Activated CD4-positive, alpha-beta memory T cell treated with anti-CD3 and anti-CD28 coated beads, Interleukin-2, amount 10 ng/mL, durations not matched to agents 7 days and 5 days (primary cell): ENCODE measurements at places on chromosomes 5 and 9.

DNA sequence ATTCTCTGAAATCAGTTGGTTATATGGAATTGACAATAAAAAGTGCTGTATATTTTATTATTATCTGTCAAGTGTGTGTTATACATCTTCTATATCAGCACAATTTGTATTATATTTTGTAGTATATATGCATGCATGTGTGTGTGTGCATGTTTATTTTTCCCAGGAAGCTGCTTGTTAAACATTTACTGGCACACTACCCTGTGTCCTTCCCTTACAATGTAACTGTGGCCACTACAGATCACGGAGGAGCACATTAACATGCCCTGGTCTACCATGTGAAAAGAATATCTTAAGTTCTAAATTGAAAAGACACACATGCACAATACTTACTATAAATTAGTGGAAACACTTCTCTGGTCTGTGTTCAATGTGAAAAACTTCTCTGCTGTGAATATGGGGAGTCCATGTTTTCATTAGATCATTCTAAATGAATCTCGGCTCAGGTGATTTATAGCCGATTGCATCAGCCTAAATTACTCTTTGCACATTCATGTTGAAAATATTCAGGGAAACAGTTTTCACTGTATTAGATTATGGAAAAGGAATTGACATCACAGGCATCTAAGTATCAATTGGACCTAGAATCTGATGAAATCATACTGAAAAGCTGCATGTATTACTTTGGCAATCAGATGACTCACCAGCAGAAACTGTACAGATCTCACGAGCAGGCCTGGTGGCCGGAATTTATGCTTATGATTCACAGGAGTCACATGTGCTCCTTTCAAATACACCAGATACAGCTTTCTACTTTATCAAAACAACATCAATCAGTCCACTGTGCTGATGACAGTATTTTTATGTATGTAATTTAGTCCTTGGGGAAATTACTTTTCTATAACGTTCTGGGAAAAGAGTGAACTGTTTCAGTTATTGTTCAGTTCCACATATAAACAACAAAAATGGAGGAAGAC, 39.4 kb downstream of the LURAP1L start:
- H3K36me3 ChIP-seq: no peaks in the 10 kb centered on the region
- no peak overlapping the region for H3K4me3 ChIP-seq
- H3K27ac ChIP-seq: no peak overlapping the region
- H3K27me3 ChIP-seq: no peaks in the 10 kb centered on the region
- DNase-seq: no peak
- no peaks in the 10 kb centered on the region for H3K4me1 ChIP-seq

DNA sequence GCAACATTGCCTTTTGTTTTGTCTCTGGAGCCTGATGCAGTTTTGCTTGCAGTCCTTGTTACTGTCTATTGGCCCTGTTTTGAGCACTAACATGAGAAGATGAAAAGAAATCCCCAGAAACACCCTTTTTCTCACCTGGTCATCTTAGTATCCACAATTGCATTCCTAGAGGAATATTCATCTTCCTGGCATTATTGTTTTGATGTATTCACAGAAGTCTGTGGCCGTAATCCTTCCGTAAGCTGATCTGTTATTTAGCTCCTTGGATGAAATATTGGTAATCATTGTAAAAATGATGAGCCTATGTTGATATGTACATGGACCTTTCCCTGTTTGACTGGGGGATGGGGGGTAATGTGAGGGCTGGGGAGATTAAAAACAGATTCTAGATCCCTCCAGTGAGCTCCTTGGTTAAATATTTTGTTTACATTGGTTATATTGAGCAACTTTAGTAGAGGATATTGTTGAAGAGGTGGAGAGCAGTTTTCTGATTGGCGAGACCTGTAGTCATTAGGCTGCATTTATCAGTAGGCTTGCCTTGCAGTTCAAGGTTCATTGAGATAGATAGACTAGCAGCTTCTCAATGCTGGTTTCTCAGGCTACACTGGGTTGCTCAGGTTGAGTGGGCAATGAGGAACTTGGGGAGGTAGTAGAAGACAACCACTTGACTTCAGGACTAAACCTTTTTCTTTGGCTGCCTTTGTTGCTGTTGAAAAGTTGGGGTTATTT, 117.5 kb downstream of the MACIR start:
- no peaks in the 10 kb centered on the region for H3K36me3 ChIP-seq
- DNase-seq: no peak
- no peak overlapping the region for H3K4me3 ChIP-seq
- H3K27me3 ChIP-seq: peaks cover 28% of the 10 kb centered on the region
- no peaks in the 10 kb centered on the region for H3K4me1 ChIP-seq

GRCh38 chr9:966870-967269, 9.6 kb upstream of the DMRT3 start:
- DNase-seq: no peak
- peaks cover 9% of the 10 kb centered on the region for H3K4me1 ChIP-seq
- no peak overlapping the region for H3K27ac ChIP-seq
- H3K36me3 ChIP-seq: peaks cover 3% of the 10 kb centered on the region
- peaks cover 82% of the 10 kb centered on the region for H3K27me3 ChIP-seq
- no peak overlapping the region for H3K4me3 ChIP-seq

DNA sequence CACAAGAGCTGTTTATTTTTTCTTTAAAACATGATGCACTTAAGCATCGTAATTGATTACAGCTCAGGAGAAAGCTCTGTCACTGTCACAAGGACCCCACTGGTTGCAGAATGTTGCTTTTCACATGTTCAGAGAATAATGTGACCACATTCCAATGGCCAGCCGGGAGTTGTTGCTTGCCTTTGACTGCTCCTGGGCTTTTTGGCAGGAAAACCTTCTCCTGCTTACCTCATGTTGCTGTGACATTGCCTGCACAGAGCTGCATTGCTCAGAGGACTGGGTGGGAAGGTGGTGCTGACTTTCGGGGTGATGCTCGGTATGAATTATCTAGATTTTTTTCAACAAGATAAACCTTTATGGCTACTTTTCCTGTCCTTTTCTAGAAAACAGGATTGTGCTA, 88.2 kb downstream of the PALM2AKAP2 start:
- H3K4me1 ChIP-seq: no peaks in the 10 kb centered on the region
- no peak overlapping the region for H3K27ac ChIP-seq
- H3K36me3 ChIP-seq: no peaks in the 10 kb centered on the region
- H3K27me3 ChIP-seq: peaks cover 35% of the 10 kb centered on the region
- DNase-seq: no peak
- no peak overlapping the region for H3K4me3 ChIP-seq

- no peaks in the 10 kb centered on the region for H3K27me3 ChIP-seq
- no peaks in the 10 kb centered on the region for H3K36me3 ChIP-seq
- H3K4me1 ChIP-seq: no peaks in the 10 kb centered on the region
- H3K27ac ChIP-seq: no peak overlapping the region
- no peak for DNase-seq
Observed at GRCh38 chr5:114120166-114120565, 241.7 kb upstream of the KCNN2 start.

DNA sequence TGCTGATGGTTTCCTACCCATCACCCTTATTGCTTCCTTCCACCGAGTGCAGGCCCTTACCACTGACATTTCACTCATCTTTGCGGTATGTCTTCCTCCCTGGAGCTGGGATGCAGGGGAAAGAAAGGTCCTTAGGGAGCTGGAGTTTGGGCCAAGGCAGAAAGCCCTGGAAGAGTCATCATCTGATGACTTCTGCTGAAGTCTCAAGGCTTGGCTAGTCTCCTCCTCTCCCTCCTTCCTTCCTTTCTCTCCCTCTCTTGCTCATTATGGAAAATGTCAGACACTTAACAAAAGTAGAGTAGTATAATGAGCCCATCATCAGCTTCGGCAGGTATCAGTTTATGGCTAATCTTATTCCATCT, 40.0 kb downstream of the LARP1 start:
- H3K36me3 ChIP-seq: peaks cover 58% of the 10 kb centered on the region
- peaks cover 19% of the 10 kb centered on the region for H3K4me1 ChIP-seq
- DNase-seq: no peak
- no peaks in the 10 kb centered on the region for H3K27me3 ChIP-seq

DNA sequence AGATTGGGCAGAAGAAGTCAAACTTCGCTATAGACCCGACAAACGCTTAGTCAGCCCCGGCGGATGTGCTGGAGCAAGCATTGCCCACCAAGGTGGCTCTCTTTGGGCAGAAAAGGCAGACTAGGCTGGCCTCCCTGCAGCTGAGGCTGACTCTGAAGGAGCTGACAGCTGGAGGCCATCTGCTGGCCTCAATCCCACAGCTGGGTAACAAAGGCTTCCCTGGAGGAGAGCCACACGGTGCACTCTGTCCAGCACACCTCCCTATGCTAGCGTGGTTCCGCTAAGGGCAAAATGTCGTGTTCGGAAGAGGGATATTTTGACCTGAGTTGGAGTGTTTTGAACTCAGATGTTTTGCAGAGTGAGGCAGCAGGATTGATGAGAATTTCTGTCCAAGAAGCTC, 103.5 kb upstream of the PTCH1 start:
- H3K4me1 ChIP-seq: no peaks in the 10 kb centered on the region
- H3K36me3 ChIP-seq: no peaks in the 10 kb centered on the region
- no peak overlapping the region for H3K27ac ChIP-seq
- H3K27me3 ChIP-seq: peaks cover 5% of the 10 kb centered on the region
- no peak overlapping the region for H3K4me3 ChIP-seq

DNA sequence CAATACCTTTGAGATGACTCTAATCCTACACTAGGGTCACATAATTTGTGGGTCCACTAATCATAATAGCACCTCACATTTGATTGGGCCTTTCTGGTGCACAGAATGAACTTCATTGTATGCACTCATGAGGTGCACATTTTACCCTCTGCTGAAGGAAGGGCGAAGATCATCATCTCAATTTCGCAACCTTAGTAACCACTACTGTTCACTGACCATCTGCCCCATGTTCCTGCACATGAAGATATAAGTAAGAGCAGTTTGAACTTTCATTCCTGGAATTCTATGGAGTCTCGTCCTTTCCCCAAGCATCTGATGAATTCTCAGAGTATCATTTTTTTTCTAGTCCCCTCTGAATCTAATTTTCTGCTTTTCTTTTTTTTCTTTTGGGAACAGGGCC, 21.2 kb downstream of the GAS1 start:
- DNase-seq: no peak
- no peaks in the 10 kb centered on the region for H3K36me3 ChIP-seq
- no peak overlapping the region for H3K4me3 ChIP-seq
- H3K27ac ChIP-seq: no peak overlapping the region

GRCh38 chr9:127923771-127924170, 6.8 kb downstream of the PIP5KL1 start:
- no peak overlapping the region for H3K4me3 ChIP-seq
- peaks cover 31% of the 10 kb centered on the region for H3K27me3 ChIP-seq
- no peak overlapping the region for H3K27ac ChIP-seq
- no peaks in the 10 kb centered on the region for H3K36me3 ChIP-seq
- no peak for DNase-seq
- H3K4me1 ChIP-seq: peaks cover 44% of the 10 kb centered on the region

DNA sequence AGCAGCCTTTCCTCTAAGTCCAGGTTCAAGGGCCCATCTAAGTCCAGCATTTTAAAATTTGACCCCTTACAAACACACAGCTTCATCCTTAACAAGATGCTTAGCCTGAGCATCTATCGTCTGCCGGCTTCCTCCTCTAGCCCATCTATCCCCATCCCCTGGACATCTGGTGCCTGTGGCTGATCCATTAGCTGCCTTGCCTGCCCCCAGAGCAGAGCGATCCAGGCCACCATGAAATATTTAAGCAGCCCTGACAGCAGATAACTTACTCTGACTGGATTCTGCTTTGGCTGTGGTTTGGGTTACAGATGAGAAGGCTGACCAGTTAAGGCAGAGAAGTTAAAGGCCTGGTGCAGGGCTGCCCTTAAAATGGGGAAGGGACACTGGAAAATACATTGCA, 30.9 kb upstream of the CPEB4 start:
- no peak for DNase-seq
- no peaks in the 10 kb centered on the region for H3K36me3 ChIP-seq
- H3K27me3 ChIP-seq: no peaks in the 10 kb centered on the region
- peaks cover 10% of the 10 kb centered on the region for H3K4me1 ChIP-seq

DNA sequence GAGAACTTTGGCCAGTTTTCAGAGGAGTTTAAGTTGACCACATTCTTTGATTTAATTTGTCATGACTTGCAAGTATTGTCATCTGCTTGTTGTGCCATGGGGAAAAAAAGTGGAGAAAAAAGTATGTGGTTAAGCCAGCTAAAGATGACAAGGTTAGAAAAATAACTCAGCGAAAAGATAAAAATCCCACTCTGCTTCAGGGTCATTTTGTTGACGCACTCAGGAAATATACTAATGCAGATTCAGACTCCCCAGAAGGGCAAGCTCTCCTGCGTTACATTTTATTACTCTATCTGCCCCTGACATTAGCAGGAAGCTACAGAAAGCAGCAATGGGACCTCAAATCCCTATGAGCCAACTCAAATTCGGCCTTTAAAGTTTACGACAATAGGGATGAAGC, 27.6 kb upstream of the TESK1 start:
- H3K4me1 ChIP-seq: peaks cover 7% of the 10 kb centered on the region
- H3K4me3 ChIP-seq: no peak overlapping the region
- H3K36me3 ChIP-seq: peaks cover 28% of the 10 kb centered on the region

DNA sequence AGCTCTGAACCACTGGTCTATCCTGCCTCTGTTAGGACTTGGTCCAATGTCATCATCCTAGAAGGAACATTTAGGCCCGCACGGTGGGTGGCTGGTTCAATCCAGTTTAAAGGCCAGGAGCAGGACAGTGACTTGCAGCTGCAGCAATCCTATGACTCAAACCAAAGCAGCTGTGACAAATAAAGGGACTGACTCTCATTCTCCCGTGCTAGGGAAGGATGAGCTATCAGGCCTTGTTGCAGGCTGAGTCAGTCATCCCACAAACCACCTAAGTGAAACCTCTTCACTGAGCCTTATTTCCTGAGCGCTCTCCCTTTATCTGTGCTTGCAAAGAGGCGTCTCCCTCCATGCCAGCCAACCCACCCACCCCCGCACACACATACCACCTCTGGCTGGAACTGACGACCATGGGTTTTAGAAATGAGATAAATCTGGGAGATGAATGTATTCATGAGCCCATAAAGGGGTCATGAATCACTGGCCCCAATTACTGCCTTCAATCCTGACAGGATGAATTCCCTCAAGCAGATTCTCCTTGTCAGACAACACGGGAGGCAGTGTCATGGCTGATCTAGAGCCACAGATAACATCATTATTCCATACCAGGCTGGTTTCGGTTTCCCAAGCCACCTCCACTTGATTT, 93.4 kb downstream of the KCNIP1 start:
- peaks cover 33% of the 10 kb centered on the region for H3K27me3 ChIP-seq
- peaks cover 30% of the 10 kb centered on the region for H3K4me1 ChIP-seq
- peak; percentile 35 for DNase-seq
- no peak overlapping the region for H3K27ac ChIP-seq
- no peak overlapping the region for H3K4me3 ChIP-seq
